ENCODE measurements at places on chromosomes 13 and 19.

- no peak for DNase-seq
These were observed 110.0 kb upstream of the SOX21 start for GRCh38 chr13:94822356-94822755.

DNA sequence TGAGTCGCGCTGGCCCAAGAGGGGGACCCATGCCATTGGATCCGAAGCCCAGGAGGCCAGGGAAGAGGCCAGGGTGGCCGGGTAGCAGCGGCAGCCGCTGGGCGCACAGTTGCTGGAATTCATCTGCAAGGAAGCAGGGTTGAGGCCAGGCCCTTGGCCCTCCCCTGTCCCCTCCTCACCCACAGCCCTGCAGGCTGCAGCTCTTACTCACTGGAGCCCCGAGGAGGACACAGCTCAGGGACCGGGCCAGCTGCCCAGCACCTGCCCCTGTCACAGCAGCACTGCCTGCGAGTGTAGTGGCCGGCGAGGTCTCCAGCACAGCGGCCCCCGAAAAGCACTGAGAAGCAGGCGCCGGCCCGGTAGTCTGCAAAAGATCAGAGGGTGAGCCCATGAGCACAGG lies 11.2 kb downstream of the FBN3 start:
- no peak for DNase-seq

DNA sequence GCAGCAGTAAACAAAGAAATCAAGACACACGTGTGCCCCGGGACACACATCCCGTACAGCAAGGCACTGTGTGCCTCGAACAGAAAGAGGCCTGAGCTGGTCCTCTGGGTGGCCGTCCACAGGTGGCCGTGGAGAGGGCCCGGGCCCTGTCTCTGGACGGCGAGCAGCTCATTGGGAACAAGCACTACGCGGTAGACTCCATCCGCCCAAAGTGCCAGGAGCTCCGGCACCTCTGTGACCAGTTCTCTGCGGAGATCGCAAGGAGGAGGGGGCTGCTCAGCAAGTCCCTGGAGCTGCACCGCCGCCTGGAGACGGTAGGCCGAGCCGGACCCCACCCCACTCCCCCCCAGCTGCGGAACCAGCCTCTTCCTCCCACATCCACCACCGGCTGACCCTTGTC lies 30.7 kb upstream of the F7 start:
- DNase-seq: no peak

- DNase-seq: peak; percentile 48
These were observed 1.5 kb downstream of the UNC13A start for GRCh38 chr19:17686592-17687024.

DNA sequence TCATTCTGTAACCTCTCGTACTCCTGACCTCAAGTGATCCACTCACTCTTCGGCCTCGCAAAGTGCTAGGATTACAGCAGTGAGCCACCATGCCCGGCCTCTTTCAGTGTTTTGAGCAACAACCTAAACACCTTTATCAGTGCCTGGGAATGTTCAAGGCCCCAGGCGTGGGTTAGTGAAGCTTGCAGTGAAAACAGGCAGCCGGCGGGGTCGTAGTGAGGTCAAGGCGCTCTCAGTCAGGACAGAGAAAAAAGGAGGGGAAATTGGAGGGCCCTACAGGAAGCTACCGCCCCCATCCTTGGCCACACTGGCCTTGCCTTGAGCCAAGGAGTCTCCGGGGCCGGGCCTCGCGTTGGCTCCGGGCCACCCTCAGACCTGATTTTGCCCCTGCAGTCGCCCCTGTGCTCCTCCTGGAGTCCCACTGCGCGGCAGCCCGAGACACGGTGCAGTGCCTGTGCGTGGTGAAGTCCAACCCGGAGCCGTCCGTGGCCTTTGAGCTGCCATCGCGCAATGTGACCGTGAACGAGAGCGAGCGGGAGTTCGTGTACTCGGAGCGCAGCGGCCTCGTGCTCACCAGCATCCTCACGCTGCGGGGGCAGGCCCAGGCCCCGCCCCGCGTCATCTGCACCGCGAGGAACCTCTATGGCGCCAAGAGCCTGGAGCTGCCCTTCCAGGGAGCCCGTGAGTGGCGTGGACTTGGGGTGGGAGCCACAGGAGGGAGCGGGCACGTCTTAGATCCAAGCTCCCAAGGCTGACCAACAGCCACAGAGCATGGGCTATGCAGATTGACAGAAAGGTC lies 17.7 kb downstream of the MAG start:
- peak; percentile 22 for DNase-seq

DNA sequence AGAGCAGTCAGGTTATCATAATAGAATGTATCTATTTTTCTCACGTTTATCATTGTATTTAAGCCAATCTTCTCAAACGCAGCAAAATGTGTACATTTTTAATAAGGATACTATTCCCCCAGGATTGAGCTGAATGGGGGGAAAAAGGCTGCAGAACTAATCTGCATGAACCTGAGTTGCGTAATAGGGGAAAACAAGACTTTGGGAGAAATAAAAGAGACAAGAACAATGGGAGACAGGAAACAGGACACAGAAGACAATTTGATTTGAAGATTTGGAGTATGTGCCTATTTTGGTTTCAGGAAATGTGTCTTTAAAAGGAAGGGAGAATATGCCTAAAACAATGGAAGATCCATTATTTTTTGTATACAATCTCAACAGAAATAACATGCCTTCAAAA lies 844.5 kb downstream of the DIAPH3 start:
- no peak for DNase-seq

DNA sequence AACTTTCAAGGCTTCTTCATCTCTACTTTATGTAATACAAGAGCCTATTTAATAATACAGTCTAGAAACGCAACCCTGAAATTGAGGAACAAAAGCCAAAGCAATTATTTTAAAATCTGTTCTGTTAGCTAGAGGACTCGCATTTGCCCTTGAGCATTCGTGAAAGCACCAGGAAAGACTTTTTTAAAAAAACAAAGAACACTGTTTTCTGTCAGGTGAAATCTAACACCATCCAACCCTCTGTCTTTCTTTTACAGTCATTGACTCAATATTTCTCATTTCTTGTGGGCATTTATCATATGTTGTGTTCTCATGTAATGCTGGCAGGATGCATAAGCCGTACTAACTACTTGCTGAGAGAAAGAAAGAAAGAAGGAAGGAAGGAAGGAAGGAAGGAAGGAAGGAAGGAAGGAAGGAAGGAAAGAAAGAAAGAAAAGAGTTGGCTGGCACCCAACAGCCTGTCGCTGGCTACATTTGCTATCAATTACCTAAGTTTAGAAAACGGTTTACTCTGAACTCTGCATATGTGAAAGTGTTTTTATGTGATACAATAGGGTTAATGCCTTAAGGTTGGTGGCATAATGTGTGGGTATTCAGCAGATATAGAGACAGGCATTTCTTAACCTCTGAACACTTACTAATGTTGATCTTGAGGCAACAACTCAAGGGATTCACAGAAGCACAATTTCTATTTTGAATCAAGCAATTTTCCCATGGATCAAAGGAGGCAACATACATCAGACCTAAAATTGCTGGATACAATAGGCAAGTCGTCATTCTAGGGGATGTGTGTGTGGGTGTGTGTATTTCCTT lies 445.4 kb downstream of the DCT start:
- no peak for DNase-seq

- no peak for DNase-seq
These were observed 479.1 kb downstream of the SUCLA2 start for GRCh38 chr13:47521890-47522487.

GRCh38 chr13:49214917-49215376 lies 5.2 kb upstream of the MLNR start:
- no peak for DNase-seq

DNA sequence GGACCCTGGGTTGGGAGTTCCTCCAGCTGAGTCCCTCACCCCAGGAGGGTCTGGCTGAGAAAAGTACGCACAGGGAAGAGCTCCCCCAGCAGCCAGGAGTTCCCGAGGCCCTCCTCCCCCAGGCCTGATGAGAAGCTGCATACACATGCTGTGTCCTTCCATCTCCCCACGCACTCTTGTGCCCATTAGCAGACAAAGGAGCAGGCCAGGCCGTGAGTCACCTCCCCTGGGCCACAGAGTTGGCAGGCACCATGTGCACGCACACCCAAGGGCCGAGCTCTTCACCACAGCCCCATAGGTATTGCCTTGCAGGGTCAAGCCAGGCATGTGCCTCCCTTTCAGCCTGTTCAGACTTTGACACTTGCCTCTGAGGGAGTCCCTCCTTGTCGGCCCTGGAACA lies 17.5 kb downstream of the MAU2 start:
- no peak for DNase-seq

GRCh38 chr19:35352177-35352447 lies 4.4 kb downstream of the FFAR1 start:
- DNase-seq: no peak

DNA sequence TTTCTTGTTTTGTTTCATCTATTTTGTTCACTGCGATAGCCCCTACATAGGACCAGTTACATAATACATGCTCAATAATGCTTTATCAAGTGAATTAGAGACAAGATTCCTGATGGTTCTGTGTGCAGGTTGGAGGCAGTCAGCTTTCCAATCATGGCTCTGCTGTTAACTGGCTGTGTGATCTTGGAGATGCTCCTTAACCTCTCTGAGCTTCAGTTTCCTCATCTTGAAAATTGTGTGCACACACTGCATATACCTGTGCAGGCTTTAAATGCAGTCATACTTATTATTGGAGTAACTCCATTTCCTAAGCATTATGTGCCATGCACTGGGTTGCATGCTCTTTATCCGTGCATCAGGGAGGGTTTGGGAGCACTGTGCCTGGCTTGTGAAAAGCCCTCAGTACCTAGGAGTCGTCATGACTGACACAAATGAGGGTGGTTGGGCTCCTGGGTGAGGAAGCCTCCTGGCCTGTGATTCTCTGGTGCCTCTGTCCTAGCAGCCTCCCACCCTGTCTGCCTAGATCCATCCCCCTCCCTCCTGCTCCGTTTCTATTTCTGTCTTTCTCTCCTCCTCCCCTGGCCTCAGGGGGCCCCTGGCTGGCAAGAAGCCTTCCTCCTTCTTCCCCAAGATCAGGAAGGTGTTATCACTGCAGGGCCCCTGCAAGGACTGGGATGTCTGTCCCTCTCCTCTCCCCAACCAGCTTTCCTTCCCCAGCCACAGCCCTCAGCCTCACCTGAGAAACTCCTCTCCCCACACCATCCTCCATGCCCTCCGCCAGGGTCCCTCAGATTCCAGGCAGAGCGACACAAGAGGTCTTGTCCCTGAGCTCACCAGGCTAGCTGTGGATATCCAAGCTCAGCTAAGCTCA lies 8.7 kb downstream of the IFNL1 start:
- no peak for DNase-seq

GRCh38 chr13:97000295-97000925 lies 6.1 kb upstream of the OXGR1 start:
- DNase-seq: no peak
